ENCODE measurements at places on chromosomes 6 and 20. TPM values are rescaled to one million over a fixed set of nuclear protein-coding genes. Genes with fewer than 3 reads are reported as not detected.

ERVFRD-1 gene
- total RNA-seq = not detected

NT5E gene
- total RNA-seq = 33.8 TPM

GRCh38 chr20:39302312-39302711, 340.2 kb downstream of the DHX35 start:
- no peaks in the 10 kb centered on the region for H3K36me3 ChIP-seq
- H3K4me3 ChIP-seq = no peak overlapping the region
- H3K27me3 ChIP-seq = no peaks in the 10 kb centered on the region
- H3K4me1 ChIP-seq = no peaks in the 10 kb centered on the region
- H3K27ac ChIP-seq = no peak overlapping the region

- no peaks in the 10 kb centered on the region for H3K27me3 ChIP-seq
- H3K27ac ChIP-seq = no peak overlapping the region
- no peak for DNase-seq
- H3K4me1 ChIP-seq = peaks cover 5% of the 10 kb centered on the region
- H3K4me3 ChIP-seq = no peak overlapping the region
Observed at GRCh38 chr6:17865243-17865642, 122.2 kb downstream of the KIF13A start.

DNA sequence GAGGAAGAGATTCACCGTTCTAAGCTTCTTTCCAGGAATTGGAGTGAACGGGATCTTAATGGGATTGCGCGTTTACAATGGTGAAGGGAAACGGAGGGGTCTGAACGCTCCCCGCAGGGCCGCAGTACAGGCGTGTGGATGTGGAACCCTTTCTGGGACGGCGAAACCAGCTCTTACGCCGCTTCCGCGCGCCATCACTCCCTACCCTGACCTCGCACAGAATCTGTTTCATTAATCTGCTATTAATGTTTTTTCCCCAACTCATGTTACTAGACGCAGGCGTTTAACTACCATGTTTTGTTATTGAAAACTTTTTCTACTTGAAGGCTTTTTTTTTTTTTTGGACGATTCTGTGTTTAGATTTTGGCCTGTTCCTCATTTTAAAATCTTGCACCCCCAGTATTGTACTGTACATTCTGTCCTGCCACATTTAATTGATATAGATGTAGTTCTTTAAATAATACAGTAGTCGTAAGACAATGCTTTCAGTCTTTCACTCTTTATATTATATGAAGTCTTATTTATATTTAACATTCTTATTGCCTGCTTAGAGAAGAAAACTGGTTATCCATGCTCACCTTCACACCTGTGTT, 696 bp upstream of the SUPT3H start:
- DNase-seq = peak; percentile 63
- peak overlapping the region; percentile 92 for H3K27ac ChIP-seq
- peaks cover 18% of the 10 kb centered on the region for H3K4me1 ChIP-seq
- peak overlapping the region; percentile 92 for H3K4me3 ChIP-seq
- no peaks in the 10 kb centered on the region for H3K27me3 ChIP-seq
